ENCODE measurements at places on chromosomes 1 and 21. TPM values are rescaled to one million over a fixed set of nuclear protein-coding genes. Genes with fewer than 3 reads are reported as not detected.
A peak's percentile ranks its signal among the peaks of the same experiment; 100 is the strongest.

NUDT4B gene
- 6.1 TPM for total RNA-seq

CEP170 gene
- total RNA-seq: 33.2 TPM

RC3H1 gene
- 17.6 TPM for total RNA-seq

CASQ2 gene
- 82.4 TPM for total RNA-seq

GJA4 gene
- 14.4 TPM for total RNA-seq

LDLRAD1 gene
- not detected for total RNA-seq

C1orf185 gene
- total RNA-seq: not detected

- no peaks in the 10 kb centered on the region for H3K27me3 ChIP-seq
- no peak overlapping the region for H3K4me3 ChIP-seq
- peak; percentile 75 for DNase-seq
- peaks cover 16% of the 10 kb centered on the region for H3K4me1 ChIP-seq
- H3K27ac ChIP-seq: peak overlapping the region; percentile 79
Observed at GRCh38 chr1:228272831-228273571, 65.2 kb downstream of the OBSCN start.

GRCh38 chr1:199868777-199869176, 158.7 kb upstream of the NR5A2 start:
- H3K36me3 ChIP-seq: no peaks in the 10 kb centered on the region
- H3K27ac ChIP-seq: no peak overlapping the region
- no peak overlapping the region for H3K4me3 ChIP-seq
- H3K27me3 ChIP-seq: no peaks in the 10 kb centered on the region
- DNase-seq: no peak
- no peaks in the 10 kb centered on the region for H3K4me1 ChIP-seq

- no peaks in the 10 kb centered on the region for H3K4me1 ChIP-seq
- H3K27me3 ChIP-seq: peaks cover 3% of the 10 kb centered on the region
- no peak overlapping the region for H3K4me3 ChIP-seq
- DNase-seq: no peak
Observed at GRCh38 chr1:5718831-5719632, 273.2 kb downstream of the NPHP4 start.

- H3K36me3 ChIP-seq: no peaks in the 10 kb centered on the region
- no peaks in the 10 kb centered on the region for H3K27me3 ChIP-seq
- H3K4me3 ChIP-seq: no peak overlapping the region
Observed at GRCh38 chr1:53482441-53483153, 23.4 kb downstream of the DMRTB1 start.

DNA sequence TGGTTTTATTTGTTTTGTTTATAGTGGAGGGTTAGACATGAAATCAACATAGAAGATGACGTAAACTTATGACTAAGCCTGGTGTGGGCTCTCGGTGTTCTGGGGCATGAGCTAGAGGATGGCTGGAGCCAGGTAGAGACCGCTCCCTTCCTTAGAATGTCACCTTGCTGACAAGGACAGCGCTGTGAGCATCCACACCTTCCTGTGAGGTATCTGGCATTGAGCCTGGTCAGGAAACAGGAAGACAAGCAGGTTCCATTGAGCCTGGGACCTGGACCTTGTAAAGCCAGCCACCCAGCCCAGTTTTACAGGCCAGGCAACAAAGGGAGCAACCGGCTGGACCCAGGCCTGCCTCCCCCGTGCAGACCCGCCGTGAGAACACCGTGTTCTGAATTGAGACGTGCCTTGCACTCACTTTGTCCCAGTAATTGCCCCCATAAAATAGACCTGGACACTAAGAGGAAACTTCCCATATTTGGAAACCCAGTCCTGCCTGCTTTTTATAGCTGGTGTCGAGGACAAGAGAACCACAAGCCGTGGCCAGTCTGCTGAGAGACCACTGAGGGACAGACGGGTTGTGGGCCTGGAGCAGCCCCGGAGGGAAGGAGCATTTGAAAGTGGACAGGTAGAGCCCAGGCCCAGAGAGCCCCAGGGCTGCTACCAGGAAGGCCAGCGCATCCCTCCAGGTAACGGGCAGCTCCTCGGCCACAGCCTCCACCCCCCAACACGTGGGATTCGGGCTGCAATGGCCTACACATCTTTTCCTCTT, 78.0 kb downstream of the PDE9A start:
- H3K4me1 ChIP-seq: no peaks in the 10 kb centered on the region
- H3K27me3 ChIP-seq: no peaks in the 10 kb centered on the region
- H3K27ac ChIP-seq: no peak overlapping the region
- no peak for DNase-seq
- no peak overlapping the region for H3K4me3 ChIP-seq

- H3K4me3 ChIP-seq: no peak overlapping the region
- no peak for DNase-seq
- H3K36me3 ChIP-seq: no peaks in the 10 kb centered on the region
Observed at GRCh38 chr1:68010090-68010489, 40.3 kb downstream of the DIRAS3 start.

GRCh38 chr1:43660355-43660754, 10.4 kb downstream of the KDM4A start:
- H3K36me3 ChIP-seq: no peaks in the 10 kb centered on the region
- H3K4me1 ChIP-seq: no peaks in the 10 kb centered on the region
- no peak overlapping the region for H3K4me3 ChIP-seq
- H3K27ac ChIP-seq: no peak overlapping the region
- no peaks in the 10 kb centered on the region for H3K27me3 ChIP-seq

GRCh38 chr1:100921110-100921706, 25.3 kb downstream of the SLC30A7 start:
- DNase-seq: no peak
- H3K4me1 ChIP-seq: no peaks in the 10 kb centered on the region
- no peak overlapping the region for H3K27ac ChIP-seq
- H3K27me3 ChIP-seq: no peaks in the 10 kb centered on the region
- H3K36me3 ChIP-seq: peaks cover 29% of the 10 kb centered on the region

GRCh38 chr21:35077466-35077865, 28.4 kb upstream of the RUNX1 start:
- H3K27ac ChIP-seq: no peak overlapping the region
- H3K4me3 ChIP-seq: no peak overlapping the region
- H3K27me3 ChIP-seq: no peaks in the 10 kb centered on the region
- no peaks in the 10 kb centered on the region for H3K36me3 ChIP-seq

DNA sequence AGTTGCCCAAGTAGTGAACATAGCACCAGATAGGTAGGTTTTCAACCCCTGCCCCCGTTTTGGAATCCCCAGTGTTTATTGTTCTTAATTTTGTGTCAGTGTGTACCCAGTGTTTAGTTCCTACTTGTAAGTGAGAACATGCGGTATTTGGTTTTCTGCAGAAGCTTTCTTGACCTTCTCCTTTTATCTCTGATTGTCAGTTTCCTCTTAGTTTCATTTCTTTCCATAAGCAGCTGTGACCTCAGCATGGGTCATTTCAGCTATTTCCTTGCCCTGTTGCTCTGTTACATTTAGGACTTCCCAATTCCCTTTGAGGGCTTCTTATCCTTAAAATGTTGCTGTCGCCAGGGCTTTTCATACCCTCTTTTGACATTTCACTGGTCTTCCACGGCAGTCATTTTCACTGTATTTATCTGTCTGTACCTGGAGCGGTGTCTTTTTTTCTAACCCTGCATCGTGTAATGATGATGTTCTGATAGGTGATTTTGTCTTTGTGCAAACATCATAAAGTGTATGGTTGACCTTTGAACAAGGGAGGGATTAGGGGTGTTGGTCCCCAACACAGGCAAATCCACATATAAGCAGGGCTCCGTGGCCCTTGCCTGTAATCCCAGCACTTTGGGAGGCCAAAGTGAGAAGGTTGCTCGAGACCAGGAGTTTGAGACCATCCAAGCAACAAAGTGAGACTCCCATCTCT, 15.0 kb downstream of the ITSN1 start:
- DNase-seq: no peak
- no peak overlapping the region for H3K4me3 ChIP-seq
- H3K36me3 ChIP-seq: no peaks in the 10 kb centered on the region
- H3K27ac ChIP-seq: no peak overlapping the region

DNA sequence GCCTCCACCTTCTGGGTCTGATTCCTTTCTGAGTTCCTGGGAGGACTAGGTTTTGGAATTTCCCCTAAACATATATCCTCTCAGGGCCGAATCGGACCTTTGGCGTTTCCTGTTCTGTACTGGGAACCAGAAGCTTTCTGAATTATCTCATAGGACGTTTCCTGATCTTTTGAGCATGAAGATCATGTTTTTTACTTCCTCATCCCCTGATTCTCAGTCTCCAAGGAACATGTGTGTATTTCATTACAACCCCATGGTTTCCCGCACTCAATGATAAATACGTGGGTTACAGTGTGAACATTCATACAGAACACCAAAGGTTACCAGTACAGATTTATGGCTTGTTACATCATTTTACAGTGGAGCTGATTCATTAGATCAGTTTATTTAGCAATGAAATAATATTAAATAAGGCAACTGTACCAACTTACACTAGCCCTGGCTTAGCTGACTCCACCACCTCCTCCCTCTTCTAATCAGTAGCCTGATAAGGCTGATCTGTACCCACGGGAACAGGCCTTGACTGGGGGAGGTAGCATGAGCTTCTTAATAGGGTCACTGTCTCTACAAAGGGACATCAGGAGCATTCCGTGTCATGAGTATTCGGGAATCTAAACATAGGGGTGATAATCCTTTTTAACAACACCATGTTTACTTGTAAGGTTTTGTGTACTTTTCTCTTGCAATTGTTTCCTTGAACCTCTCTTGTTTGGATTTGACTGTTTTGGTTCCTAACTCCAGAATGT, 57.8 kb upstream of the ERRFI1 start:
- H3K27ac ChIP-seq: peak overlapping the region; percentile 20
- peaks cover under 1% of the 10 kb centered on the region for H3K4me1 ChIP-seq
- no peaks in the 10 kb centered on the region for H3K27me3 ChIP-seq

DNA sequence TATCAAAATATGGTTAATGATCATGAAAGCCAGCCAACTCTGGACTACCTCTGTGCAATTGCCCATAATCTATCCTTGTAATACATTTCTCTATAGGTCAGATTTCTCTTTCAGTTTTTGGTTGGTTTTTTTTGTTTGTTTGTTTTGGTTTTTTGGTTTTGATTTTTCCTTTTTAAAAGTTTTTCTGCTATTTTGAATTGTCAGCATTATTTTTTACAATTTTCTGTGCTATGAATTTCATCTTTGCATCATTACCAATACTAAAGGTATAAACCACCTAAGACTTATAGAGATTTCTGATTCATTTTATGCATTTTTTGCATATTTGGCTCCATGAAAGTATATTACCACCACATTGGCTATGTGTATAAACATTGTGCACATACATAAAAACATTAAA, 799.6 kb downstream of the ADGRL2 start:
- no peak overlapping the region for H3K4me3 ChIP-seq
- no peak overlapping the region for H3K27ac ChIP-seq
- no peaks in the 10 kb centered on the region for H3K27me3 ChIP-seq

- H3K4me1 ChIP-seq: no peaks in the 10 kb centered on the region
- no peaks in the 10 kb centered on the region for H3K36me3 ChIP-seq
- H3K4me3 ChIP-seq: no peak overlapping the region
- no peaks in the 10 kb centered on the region for H3K27me3 ChIP-seq
- no peak for DNase-seq
Observed at GRCh38 chr1:220962031-220962751, 82.9 kb downstream of the HLX start.

GRCh38 chr1:180500689-180501088, 1.7 kb downstream of the ACBD6 start:
- DNase-seq: no peak
- peak overlapping the region; percentile 95 for H3K4me3 ChIP-seq
